Right cardiac atrium (tissue), 5 donors: ENCODE measurements at places on chromosomes 2 and 18. TPM values are rescaled to one million over a fixed set of nuclear protein-coding genes. Genes with fewer than 3 reads are reported as not detected.

EGR4 gene
- polyA plus RNA-seq: 0.48 TPM

AMER3 gene
- polyA plus RNA-seq: 0.02 TPM

- no peak for DNase-seq
These were observed 168.4 kb upstream of the HAAO start for GRCh38 chr2:42960842-42961180.

DNA sequence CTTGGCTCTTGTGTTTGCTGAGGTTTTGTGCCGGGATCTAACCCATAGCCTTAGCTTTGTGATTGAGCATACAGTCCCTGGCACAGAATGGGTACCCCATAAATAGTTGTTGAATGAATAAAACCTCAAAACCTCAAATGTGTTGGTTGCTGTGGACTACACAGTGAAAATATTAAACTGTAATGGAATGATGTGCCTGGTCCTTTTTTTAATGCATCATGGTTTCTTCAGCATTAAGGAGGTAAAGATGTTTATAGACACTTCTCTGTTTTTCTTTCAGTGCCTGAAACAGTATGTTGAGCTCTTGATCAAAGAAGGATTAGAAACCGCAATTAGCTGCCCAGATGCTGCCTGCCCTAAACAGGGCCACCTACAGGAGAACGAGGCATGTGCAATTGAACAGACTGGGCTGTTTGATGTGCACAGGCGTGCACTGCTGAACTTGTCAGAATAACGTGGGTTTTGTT lies 97.0 kb downstream of the RNF144A start:
- DNase-seq: no peak

DNA sequence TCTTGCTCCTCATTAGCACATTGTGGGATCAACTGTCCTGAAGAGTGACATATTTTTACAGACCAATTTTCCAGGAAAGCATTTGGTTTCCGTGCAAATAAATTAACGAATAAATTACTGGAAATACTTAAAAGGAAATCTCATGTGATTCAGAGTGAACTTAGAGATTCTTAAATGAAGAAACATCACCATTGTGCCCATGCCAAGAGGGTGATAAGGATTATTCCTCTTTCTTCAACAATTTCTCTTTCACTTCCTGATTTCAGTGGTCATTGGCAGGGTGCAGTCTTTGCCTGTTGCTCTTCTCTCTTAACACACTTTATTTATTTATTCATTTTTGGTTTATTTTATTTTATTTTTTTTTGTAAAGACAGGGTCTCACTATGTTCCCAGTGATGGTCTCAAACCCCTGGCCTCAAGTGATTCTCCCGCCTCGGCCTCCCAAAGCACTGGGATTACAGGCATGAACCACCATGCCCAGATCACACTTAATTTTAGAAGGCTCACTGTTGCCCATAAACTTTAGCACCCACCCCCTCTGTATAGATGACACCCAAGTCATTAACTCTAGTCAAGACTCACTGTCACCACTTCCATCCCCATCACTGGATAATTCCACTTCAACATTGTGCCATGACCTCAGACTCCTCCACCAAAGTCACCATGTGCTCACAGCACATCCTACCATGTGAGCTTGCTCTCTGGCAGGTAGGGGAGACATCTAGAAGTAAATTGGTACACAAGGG lies 92.6 kb upstream of the CERS6 start:
- no peak for DNase-seq

- no peak for DNase-seq
These were observed 17.9 kb downstream of the CYP26B1 start for GRCh38 chr2:72129681-72130340.

GRCh38 chr2:191748059-191748461 lies 70.1 kb downstream of the NABP1 start:
- no peak for DNase-seq
